ENCODE measurements at places on chromosomes 7 and 10.

DNA sequence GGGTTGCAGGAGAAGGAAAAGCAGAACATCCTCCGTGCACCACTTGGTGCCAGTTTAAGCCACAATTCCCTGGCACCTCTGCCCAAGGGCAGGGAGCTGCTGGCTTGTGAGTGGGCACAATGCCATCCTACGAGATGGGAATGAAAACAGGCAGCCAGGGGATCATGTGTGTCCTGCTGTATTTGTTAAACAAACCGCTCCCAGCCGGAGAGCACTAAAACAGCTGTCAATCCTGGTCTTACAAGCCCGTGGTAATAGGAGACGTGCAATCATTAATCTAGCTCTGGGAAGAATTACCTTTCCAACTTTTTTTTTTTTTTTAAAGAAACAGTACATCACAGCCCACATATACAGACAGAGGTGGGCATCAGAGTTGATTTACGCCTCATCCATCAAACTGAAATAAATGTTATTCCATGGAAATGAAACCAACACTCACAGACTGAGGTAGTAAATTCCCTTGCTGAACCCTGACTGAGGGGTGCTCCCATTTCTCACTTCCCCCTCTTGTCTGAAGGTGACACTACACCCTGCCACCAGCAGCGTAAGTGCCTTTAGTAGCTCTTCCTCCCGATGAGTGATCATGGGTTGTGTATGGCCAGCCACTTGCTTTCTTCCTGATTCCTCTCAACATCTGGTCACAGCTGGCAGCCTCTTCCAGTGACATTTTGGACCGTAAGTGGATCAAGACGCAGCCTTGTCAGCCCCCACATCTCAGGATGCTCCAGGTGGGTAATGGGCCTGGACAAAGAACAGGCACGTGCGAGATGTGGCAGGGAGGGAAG, 143.8 kb downstream of the TEX36 start:
- H3K4me1 ChIP-seq = peaks cover 12% of the 10 kb centered on the region
- H3K27me3 ChIP-seq = peaks cover 31% of the 10 kb centered on the region
- H3K36me3 ChIP-seq = no peaks in the 10 kb centered on the region

GRCh38 chr10:47296156-47296894, 3.7 kb upstream of the GDF10 start:
- peaks cover 2% of the 10 kb centered on the region for H3K4me1 ChIP-seq
- H3K36me3 ChIP-seq = no peaks in the 10 kb centered on the region
- DNase-seq = no peak
- H3K4me3 ChIP-seq = no peak overlapping the region

- no peak overlapping the region for H3K27ac ChIP-seq
- H3K4me1 ChIP-seq = peaks cover 2% of the 10 kb centered on the region
- H3K4me3 ChIP-seq = no peak overlapping the region
Observed at GRCh38 chr7:78587443-78588044, 789.0 kb downstream of the PHTF2 start.

DNA sequence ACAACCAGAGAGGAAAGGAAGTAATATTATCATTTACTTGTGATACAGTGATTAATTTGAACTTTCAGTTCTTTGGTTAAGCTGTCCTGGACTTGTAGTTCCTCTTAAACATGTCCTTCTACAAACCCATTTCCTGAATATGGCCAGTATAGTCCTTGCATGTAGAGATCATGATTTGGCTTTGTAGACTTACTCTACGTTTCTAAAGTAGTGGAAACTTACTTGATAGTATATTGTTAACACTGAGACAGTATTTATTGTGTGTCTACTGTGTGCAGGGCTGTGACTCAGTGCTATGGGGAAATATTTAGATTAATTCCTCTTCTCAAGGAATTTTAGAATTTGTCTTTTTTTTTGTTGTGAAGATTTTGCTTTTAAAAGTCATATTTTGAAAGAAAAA, 109.5 kb downstream of the NRF1 start:
- H3K4me3 ChIP-seq = no peak overlapping the region
- no peak for DNase-seq
- peaks cover 25% of the 10 kb centered on the region for H3K36me3 ChIP-seq
- H3K27me3 ChIP-seq = no peaks in the 10 kb centered on the region
- no peak overlapping the region for H3K27ac ChIP-seq

DNA sequence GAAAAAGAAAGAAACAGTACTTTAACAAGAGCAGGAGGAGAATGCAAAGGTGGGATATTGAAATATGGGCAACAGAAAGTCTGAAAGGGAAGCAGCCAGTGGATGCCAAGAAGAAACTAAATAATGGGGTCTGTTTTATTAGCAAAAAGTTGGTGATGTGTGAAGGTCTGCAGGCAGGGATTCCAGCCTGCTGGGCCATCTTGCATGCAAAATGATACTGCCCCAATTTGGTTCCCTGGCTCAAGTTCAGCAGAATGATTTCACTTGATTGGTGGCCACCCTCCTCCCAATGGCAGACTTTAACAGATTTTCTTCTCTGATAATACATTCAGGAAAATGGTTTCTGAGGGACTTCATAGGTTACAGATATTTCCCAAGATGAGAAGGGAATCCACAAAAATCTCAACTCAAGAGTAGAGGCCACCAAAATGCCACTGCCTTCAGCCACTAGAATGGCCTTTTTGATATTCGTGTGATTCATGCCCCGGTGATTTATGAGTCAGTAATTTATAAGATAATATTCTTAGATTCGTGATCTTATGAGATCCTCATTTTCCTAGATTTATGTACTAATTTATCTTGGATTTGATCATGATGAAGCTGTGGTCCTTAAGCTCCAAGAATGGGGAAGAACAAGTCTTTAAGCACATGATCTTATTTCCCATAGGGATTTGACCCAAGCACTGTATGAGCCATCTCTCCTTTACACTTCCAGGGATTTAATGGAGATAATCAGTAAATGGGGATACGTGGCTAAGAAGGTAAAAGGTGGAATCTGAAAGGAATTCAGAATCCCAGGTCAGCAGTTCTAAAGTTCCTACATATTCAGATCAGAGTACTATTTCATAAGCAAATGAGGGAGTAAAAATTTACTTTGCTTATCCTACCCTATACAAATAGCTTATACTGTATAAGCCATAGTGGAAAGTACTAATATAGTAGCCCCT, 32.3 kb upstream of the ADD3 start:
- H3K4me1 ChIP-seq = peaks cover 38% of the 10 kb centered on the region
- H3K36me3 ChIP-seq = no peaks in the 10 kb centered on the region
- H3K27me3 ChIP-seq = peaks cover 70% of the 10 kb centered on the region
- no peak overlapping the region for H3K27ac ChIP-seq
- DNase-seq = no peak

DNA sequence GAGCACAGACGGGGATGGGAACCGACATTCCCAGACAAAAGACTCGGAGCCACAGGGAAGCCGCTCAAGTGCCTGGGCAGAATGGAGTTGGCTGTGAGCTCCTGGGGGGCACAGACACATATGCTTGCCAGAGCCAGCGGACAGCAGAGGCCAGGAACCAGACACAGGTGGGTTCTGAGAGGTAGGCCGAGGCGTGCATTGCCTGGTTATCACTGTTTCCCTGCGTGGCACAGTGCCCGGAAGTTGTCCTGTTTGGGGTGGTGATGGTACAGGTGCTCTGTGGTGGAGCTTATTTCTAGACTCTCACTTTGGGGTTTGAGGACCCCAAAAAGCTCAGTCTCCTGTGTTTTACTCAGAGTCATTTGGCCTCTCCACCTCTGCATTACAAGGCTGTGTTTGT, 2.5 kb downstream of the PALD1 start:
- H3K36me3 ChIP-seq = no peaks in the 10 kb centered on the region
- DNase-seq = no peak
- no peak overlapping the region for H3K4me3 ChIP-seq
- H3K27ac ChIP-seq = peak overlapping the region; percentile 50
- H3K27me3 ChIP-seq = peaks cover 52% of the 10 kb centered on the region
